ENCODE measurements at places on chromosomes 6 and 20. TPM values are rescaled to one million over a fixed set of nuclear protein-coding genes. Genes with fewer than 3 reads are reported as not detected.

NFS1 gene
- total RNA-seq, result 34.1 TPM

GRCh38 chr6:163408352-163408991 lies 6.0 kb upstream of the QKI start:
- no peak for DNase-seq

DNA sequence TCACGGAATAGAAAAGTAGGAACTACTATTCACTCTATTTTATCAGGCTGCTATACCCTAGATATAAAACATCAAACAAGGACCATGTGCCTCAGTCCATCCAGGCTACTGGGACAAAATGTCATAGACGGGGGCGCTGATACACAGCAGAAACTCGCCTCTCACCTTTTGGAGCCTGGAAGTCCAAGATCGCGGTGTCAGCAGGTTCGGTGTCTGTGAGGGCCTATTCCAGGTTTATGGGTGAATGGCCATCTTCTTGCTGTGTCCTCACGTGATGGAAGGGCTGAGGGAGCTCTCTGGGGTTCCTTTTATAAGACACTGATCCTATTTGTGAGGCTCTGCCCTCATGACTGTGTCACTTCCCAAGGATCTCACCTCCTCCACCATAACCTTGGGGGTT lies 89.5 kb downstream of the DLL1 start:
- DNase-seq, result no peak

DNA sequence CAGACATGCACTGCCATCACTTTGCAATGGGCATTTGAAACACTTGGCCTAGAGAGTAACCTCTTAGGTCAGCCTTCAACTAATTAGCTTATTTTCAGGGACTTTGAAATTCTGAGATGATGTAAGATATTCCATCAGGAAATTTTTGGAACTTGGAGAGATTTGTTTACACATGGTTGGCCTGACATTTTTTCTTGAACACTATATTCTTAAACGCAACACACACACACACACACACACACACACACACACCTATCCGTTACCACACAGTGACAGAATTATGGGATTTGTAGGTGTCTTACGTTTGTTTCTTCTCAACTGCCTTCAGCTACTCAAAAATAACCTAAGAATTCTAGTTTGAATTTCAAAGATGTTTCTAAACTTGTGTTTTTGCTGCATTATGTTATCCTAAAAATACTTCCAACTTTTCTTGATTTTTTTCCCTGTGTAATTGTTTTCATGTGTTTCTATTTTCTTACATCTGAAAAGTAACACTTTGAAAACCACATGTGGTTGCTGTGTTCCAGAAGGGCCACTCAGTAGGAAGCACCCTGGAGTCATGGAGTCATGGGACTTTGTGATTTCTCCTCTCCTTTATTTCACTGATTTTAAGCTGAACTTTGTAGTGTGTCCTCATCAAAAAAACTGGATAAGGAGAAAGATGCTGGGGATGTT lies 31.9 kb downstream of the MARCKS start:
- DNase-seq, result no peak

DNA sequence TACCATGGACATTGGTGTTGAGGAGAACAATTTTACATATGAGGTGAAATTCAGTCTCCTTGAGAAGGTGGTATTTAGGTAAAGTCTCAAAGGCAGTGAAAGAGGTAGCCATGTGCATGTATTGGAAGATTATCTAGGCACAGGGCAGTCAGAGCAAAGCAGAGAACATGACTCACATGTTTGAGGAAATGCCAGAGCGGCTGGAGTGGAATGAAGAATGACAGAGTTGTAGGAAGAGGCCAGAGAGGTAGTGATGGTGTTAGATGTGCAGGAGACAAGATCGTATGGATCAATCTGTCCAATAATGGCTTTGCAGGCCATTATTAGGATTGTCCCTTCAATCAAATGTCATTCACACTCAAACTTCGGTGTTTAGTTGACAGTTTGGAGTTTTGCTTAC lies 449.4 kb upstream of the PTCHD4 start:
- DNase-seq, result peak; percentile 77

DNA sequence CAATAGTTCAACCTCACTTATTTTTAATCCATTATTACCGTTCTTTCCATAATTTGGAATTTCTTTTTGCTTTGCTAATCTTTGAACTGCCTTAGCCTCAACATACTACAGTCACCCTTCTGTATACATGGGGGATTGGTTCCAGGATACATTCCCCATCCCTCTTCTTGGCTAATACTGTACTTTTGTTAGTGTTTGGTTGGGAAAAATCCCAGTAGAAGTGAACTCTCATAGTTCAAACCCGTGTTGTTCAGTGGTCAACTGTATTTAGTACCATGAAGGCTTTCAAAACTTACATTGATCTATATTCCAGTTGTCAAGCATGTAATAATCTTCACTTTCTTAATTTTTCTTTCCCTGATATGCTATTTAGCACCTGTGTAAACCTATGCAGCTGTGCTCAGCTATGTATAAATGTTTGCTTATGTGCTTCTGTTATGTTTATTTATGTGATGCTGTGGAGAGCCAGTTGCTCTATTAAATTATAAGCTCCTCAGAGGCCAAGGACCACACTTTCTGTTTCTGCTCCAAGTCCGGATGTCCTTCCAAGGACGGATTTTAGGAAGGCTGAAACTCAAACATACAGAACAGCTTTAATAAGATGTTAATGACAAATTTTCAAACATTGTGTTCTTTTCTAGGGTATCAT lies 33.3 kb upstream of the LAMA4 start:
- no peak for DNase-seq

- no peak for DNase-seq
Observed at GRCh38 chr6:119961450-119961849, 611.9 kb upstream of the MAN1A1 start.

DNA sequence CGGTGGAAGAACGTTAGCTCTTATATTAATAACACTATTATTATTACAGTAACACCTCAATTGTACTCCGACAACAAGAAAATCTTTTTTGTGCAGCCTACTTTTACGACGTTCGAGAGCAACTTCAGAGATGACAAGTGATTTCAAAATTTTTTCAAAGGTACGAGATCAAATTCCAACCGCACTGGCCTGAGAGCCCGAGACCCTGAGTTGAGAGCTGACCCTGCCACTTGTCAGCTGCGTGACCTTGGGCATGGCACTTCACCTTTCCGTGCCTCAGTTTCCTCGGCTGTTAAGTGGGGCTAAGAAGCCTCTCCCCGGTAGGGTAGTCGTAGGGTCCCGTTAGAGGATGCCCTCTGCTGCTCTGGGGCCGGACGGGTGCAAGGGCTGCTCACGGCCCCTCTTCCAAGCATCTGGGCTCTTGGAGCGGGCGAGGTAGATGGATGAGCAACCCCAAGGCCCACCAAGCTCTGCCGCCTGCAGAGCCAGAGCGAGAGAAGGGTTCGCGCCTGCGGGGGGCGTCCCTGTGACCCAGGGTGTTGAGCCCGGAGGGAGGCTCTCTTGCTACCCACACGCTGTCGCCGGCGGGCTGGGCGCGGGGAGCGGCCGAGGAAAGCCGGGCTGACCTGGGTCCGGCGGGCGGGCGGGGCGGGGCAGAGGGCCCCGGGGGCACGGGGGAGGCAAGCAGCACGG lies 510 bp downstream of the NDRG3 start:
- no peak for DNase-seq

All from HT1080 (cell line).